ENCODE measurements at places on chromosomes 4 and X.
A peak's percentile ranks its signal among the peaks of the same experiment; 100 is the strongest.

DNA sequence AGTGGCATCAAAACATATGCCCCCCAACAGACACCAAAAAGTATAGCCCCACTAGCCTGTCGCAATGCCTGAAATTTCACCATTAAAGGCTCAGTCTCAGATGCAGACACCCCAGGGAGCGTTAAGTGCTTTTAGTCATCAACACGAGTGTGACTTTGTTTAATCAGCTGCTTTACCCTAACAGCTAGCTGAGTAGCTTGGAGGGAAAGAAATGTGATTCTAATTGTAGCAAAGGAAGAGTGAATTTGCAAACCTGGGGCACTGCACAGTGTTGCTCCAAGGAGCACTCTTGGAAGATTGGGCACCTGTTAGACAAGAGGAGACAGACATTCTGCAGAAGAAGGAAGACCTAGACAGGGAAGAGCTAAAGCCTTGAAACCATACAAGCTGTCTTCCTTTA lies 145.1 kb downstream of the BEND2 start:
- no peak overlapping the region for H3K27ac ChIP-seq
- no peaks in the 10 kb centered on the region for H3K36me3 ChIP-seq
- DNase-seq = no peak
- no peak overlapping the region for H3K4me3 ChIP-seq
- no peaks in the 10 kb centered on the region for H3K4me1 ChIP-seq

DNA sequence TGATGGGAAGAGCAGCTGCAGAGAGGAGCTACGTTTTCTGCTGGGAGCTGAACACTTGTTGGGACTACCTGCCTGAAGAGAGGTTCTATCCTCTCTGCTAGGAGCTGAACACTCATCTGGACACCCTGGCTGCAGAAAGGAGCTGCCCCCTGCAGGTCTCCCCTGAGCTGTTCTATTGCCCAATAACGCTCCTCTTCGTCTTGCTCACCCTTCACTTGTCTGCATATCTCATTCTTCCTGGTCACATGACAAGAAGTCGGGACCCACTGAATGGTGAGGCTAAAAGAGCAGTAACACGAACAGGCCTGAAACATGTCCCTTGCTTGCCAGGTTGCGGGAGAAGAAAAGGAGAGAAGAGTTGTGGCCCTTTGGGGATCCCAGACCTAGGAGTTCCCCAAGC lies 27.8 kb downstream of the NAA11 start:
- no peaks in the 10 kb centered on the region for H3K36me3 ChIP-seq
- no peak overlapping the region for H3K27ac ChIP-seq
- no peaks in the 10 kb centered on the region for H3K27me3 ChIP-seq
- no peaks in the 10 kb centered on the region for H3K4me1 ChIP-seq
- no peak overlapping the region for H3K4me3 ChIP-seq

DNA sequence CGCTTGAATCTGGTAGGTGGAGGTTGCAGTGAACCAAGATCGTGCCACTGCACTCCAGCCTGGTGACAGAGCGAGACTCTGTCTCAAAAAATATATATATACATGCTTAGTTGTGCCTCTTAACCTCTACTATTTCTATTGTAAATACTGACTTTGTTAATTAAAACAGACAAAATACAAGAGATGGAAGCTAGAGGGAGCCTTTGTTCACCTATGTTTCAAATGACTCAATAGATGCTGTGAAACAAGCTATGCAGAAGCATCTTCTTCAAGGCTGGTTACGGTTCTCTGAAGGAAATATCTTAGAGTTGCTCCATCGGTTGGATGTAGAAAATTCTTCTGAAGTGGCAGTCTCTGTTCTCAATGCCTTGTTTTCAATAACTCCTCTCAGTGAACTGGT lies 6.2 kb downstream of the NCAPG start:
- H3K4me3 ChIP-seq = no peak overlapping the region
- no peaks in the 10 kb centered on the region for H3K4me1 ChIP-seq
- H3K36me3 ChIP-seq = no peaks in the 10 kb centered on the region
- peak; percentile 78 for DNase-seq
- H3K27me3 ChIP-seq = no peaks in the 10 kb centered on the region

- H3K4me1 ChIP-seq = no peaks in the 10 kb centered on the region
- H3K4me3 ChIP-seq = no peak overlapping the region
- no peak overlapping the region for H3K27ac ChIP-seq
- no peaks in the 10 kb centered on the region for H3K36me3 ChIP-seq
- peaks cover 13% of the 10 kb centered on the region for H3K27me3 ChIP-seq
- no peak for DNase-seq
Measured at GRCh38 chrX:38975368-38975942, 174.2 kb downstream of the MID1IP1 start.

DNA sequence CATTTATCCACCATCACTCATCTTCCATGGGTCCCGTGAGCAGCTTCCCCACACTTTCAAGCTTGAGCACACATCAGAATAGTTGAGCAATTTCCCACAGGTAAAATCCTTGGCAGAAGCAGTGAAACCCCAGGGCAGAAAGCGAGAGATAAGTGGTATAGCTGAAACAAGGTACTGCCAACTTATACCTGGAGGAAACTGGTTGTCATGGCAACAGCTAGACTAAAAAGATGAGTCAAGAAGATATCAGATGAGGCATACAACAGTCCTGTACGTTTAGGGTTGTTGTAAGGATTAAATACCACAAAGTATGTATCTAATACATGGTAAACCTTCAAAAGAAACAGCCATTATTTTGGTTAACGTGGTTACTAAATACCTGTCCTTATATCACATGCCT lies 66.9 kb upstream of the PHOX2B start:
- H3K4me1 ChIP-seq = no peaks in the 10 kb centered on the region
- no peak overlapping the region for H3K4me3 ChIP-seq
- no peak for DNase-seq
- H3K27me3 ChIP-seq = peaks cover 14% of the 10 kb centered on the region
- no peak overlapping the region for H3K27ac ChIP-seq

DNA sequence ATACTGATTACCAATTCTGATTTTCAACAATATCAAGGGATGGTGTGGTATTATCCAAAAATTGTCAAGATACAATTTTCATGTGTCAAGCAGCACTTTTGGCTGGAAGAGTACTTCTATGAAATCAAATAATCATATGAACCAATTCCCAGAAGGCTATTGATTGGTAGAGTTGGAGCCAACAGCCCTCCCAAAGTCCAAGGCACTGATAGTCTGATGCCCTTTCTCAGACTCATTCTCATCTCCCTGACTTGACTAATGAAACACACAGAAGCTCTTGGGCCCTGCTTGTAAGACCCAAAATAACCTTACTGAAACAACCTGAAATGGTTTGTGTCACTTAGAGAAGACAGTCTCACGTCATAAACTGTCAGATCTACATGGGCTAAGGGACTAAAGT lies 48.9 kb downstream of the ATP11C start:
- H3K27me3 ChIP-seq = no peaks in the 10 kb centered on the region
- no peaks in the 10 kb centered on the region for H3K36me3 ChIP-seq
- DNase-seq = no peak
- H3K4me3 ChIP-seq = no peak overlapping the region
- H3K27ac ChIP-seq = no peak overlapping the region
- H3K4me1 ChIP-seq = peaks cover 16% of the 10 kb centered on the region

DNA sequence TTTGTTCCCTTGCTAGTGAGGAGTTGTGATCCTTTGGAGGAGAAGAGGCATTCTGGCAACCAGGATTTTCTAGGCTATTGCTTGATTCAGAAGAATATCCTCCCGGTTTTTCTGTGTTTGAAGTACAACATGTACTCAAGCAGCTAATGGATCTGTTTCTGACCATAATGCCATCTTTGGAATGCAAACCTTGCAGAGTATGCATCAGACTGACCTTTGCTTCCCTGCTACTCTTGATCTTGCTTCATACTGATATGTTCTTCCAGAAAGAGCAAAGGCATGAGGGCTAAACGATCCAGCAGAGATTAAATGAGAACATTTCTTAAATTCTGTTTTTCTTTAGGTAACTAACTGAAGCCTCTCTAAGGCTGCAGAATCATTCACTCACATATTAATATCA lies 265.4 kb upstream of the SLC7A11 start:
- no peaks in the 10 kb centered on the region for H3K36me3 ChIP-seq
- 0 out of 2 replicates have a peak overlapping the region, but pooled peaks have one; percentile 23 for H3K27ac ChIP-seq
- H3K4me1 ChIP-seq = peaks cover 7% of the 10 kb centered on the region
- DNase-seq = peak; percentile 69

DNA sequence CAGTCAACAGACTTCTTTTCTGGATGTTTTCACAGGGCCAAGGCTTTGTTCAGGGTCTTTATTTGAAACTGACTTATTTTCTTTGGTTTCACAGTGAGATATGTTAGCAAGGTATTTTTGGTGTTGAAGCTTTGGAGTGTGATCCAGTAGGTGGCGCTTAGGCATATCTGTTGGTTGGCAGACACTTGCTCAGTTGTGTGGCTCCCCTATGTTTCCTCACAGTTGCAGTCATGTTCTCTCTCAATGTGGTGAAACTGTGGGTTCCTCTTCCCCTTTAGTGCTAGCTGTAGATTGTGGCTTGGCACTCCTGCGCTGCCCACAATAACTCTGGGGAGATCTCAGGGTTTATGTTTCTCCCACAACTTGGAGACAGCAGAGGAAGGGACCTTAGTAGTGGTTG lies 460.8 kb downstream of the SLITRK2 start:
- H3K4me1 ChIP-seq = no peaks in the 10 kb centered on the region
- DNase-seq = no peak
- no peaks in the 10 kb centered on the region for H3K36me3 ChIP-seq
- no peak overlapping the region for H3K4me3 ChIP-seq
- no peak overlapping the region for H3K27ac ChIP-seq

DNA sequence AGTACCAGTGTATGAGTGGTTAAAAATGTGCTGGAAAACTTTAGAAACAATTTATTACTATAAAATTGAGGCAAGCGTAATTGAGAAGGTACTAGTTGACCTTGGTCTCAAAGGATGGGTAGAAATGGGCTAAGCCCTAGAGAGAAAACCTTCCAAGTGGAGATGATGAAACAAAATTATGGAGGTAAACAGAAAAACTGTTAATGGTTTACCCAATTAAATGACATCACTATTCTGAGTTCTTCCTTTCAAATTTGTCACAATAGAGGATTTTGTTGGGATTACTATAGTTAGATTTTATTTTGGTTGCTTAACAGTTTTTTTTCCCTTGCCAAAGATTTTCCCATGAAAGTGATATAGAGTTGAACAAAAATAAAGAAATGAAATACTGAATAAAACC lies 1302.5 kb upstream of the TENM3 start:
- no peaks in the 10 kb centered on the region for H3K4me1 ChIP-seq
- DNase-seq = no peak
- H3K36me3 ChIP-seq = no peaks in the 10 kb centered on the region
- H3K27ac ChIP-seq = no peak overlapping the region

DNA sequence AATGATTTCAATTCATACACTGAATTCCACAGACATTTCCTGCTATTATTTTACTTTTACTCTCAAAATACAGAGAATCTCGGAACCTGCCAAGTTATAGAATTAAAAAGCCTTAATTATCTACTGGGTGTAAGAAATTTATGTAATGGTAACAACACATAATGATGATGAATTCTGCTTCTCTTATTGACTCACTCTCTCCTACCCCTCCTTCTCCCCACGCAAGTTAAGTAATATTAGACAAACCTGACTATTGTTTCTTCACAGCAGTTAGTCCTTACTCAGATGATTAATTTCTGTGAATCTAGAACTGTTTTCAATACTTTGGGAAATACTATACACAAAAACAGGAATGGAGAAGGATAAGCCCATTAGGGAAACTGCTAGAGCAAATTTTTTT lies 762.0 kb downstream of the CCSER1 start:
- H3K4me3 ChIP-seq = no peak overlapping the region
- no peak for DNase-seq
- no peaks in the 10 kb centered on the region for H3K27me3 ChIP-seq
- H3K27ac ChIP-seq = no peak overlapping the region

DNA sequence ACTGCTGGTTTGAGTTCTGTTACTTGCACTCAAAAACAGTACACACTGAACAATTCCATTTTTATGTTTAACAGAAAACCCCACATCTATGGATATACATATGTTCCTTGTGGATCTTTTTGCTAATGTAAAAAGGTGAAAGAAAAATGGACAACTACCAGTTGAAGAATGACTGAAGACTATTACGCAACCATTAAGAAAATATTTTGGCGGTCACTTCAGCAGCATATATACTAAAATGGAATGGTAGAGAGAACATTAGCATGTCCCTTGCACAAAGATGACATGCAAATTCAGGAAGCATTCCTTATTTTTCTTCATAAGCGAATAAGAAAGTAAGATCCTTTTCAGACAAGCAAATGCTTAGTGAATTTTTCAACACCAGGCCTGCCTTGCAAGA lies 84.6 kb upstream of the FMR1 start:
- no peaks in the 10 kb centered on the region for H3K4me1 ChIP-seq
- no peak for DNase-seq
- H3K27me3 ChIP-seq = no peaks in the 10 kb centered on the region
- no peaks in the 10 kb centered on the region for H3K36me3 ChIP-seq
- no peak overlapping the region for H3K27ac ChIP-seq
- H3K4me3 ChIP-seq = no peak overlapping the region
